ENCODE measurements at places on chromosomes 1 and 21. TPM values are rescaled to one million over a fixed set of nuclear protein-coding genes. Genes with fewer than 3 reads are reported as not detected.

The RNF186 gene
- 43.0 TPM for total RNA-seq

The SLC45A3 gene
- 29.6 TPM for total RNA-seq

The DMRTB1 gene
- not detected for total RNA-seq

The OTUD3 gene
- total RNA-seq: 15.6 TPM

The AMIGO1 gene
- 2.5 TPM for total RNA-seq

DNA sequence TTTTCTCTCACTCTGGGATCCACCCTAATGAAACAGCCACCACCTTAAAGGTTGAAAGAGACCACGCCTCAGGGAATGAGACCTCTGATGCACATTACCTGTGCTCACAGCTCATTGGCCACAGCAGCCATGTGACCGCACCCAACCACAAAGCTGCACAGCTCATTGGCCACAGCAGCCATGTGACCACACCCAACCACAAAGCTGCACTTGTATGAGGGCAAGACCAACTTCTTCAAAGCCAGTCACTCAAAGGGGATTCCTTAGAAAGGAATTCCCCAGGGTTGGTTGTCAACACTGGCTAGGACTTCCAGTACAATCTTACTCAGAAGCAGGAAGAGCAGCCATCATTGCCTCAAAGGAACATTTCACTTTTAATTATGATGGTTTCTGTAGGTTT is 43.6 kb upstream of the PDE9A start:
- no peaks in the 10 kb centered on the region for H3K27me3 ChIP-seq
- H3K27ac ChIP-seq: no peak overlapping the region
- H3K4me1 ChIP-seq: no peaks in the 10 kb centered on the region
- DNase-seq: no peak
- no peaks in the 10 kb centered on the region for H3K36me3 ChIP-seq
- no peak overlapping the region for H3K4me3 ChIP-seq

DNA sequence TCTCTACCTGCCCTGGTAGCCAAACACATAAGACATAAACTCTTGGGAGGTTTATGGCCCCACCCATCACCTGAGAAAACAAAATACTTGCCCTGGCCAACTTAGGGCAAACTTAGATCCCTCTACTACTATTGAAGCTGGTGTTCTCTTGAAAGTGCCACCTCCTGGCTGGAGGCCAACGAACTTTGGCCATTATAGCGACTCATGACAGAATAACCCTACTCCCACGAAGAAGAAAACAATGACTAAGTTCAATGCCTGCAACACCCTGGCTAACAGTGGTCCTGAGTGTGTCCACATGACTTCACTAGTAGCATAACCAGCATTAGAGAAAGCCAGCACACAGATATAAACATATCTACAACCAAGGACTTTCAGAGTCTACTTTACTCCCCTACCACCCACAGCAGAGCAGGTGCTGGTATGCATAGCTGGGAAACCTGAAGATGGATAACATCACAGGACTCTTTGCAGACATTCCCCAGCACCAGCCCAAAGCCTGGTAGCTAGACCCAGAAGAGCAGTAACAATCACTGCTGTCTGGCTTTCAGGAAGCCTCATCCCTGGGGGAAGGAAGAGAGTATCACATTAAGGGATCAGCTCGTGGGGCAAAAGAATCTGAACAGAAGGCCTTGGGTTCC is 81.0 kb downstream of the SLC30A10 start:
- H3K4me3 ChIP-seq: no peak overlapping the region
- H3K27me3 ChIP-seq: peaks cover 6% of the 10 kb centered on the region
- no peaks in the 10 kb centered on the region for H3K4me1 ChIP-seq

- no peak overlapping the region for H3K4me3 ChIP-seq
- no peaks in the 10 kb centered on the region for H3K4me1 ChIP-seq
These were observed 32.5 kb downstream of the PADI2 start for GRCh38 chr1:17086751-17087150.

DNA sequence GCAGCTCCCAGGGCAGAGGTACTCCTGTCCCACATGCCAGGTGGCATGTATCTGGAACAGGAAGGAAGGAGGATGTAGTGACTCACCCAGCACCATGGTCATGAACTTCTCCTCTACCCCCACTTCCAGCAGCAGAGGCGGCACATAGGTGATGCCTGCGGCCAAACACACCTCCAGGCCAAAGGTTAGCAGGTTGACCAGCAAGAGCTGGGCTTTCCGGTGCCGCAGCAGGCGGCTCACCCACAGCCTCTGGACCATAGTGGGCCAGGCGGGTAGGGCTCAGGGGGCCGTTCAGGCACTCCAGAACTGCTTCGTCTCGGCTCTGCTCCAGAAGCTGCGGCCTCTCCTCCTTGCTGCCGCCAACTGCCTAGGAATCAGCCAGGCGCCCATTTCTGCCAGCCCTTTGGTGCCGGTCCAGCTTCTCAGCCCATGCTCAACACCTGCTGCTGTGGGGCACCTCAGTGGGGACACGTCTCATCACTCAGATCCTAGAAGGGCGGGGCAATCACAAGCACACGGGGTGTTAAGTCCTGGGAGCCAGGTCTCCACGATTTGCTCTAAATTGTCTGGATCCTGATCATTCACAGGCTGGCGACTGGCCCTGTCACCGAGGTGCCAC is 15.8 kb downstream of the SLC45A3 start:
- peaks cover 37% of the 10 kb centered on the region for H3K4me1 ChIP-seq
- H3K27me3 ChIP-seq: no peaks in the 10 kb centered on the region

- no peaks in the 10 kb centered on the region for H3K36me3 ChIP-seq
- no peak overlapping the region for H3K27ac ChIP-seq
- no peak for DNase-seq
- H3K4me1 ChIP-seq: no peaks in the 10 kb centered on the region
These were observed 243.2 kb upstream of the USP25 start for GRCh38 chr21:15486460-15487195.

GRCh38 chr1:117001254-117001927 is at the start of gene CD101:
Gene CD101, plus strand, starts transcription at chr1:117001760. Its CDS starts 58 bp downstream, at chr1:117001818.
- no peaks in the 10 kb centered on the region for H3K36me3 ChIP-seq
- no peaks in the 10 kb centered on the region for H3K4me1 ChIP-seq
- H3K27me3 ChIP-seq: no peaks in the 10 kb centered on the region
- peak within 1 kb of the TSS; percentile 19 for H3K27ac ChIP-seq
- DNase-seq: no peak
- H3K4me3 ChIP-seq: no peak within 1 kb of the TSS

DNA sequence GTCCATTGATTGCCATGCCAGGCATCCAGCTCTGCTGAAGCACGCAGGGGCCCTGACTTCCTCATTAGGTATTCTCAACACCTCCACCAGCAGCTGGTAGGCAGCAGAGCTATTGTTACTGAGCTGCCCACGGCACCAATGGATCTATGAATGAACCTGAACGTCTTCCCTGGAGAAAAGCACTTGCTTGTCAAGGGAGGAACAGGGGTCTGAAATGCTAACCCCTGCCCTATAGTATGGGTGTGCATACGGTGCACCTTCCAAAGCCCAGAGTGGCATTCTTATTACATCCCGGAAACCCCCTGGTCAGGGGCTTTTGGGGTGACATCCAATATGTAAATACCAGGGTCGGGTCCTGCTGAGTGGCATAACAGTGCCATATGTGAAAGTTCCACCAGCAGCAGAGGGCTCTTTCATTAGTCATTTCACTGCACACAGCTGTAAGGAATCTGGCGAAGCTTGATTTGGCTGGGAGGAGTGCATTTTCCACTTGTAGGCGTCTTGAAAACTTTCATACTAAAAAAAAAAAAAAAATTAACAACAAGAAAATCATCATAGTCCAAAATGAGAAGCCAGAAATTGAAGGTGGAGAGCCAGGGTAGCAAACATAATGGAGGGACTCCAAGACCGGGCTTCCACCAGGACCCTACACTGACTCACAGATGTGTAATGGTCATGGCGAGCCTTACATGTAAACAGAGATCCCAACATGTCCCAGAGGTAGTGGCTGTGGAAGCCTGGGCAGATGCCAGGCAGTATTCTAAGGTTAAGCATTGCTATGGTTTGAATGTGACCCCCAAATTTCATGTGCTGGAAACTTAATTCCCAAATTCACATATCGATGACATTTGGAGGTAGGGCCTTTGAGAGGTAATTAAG is 58.8 kb upstream of the PRDX6 start:
- no peak for DNase-seq
- H3K27me3 ChIP-seq: no peaks in the 10 kb centered on the region
- H3K27ac ChIP-seq: no peak overlapping the region
- H3K4me1 ChIP-seq: no peaks in the 10 kb centered on the region
- H3K4me3 ChIP-seq: no peak overlapping the region

GRCh38 chr1:151193856-151194255 is 3.9 kb upstream of the VPS72 start:
- H3K27me3 ChIP-seq: no peaks in the 10 kb centered on the region
- peaks cover 2% of the 10 kb centered on the region for H3K4me1 ChIP-seq
- H3K36me3 ChIP-seq: no peaks in the 10 kb centered on the region
- H3K27ac ChIP-seq: no peak overlapping the region
- H3K4me3 ChIP-seq: no peak overlapping the region
- DNase-seq: no peak

- DNase-seq: peak; percentile 81
- H3K27ac ChIP-seq: peak overlapping the region; percentile 47
- no peak overlapping the region for H3K4me3 ChIP-seq
- H3K36me3 ChIP-seq: no peaks in the 10 kb centered on the region
These were observed 44.9 kb downstream of the EVA1C start for GRCh38 chr21:32457360-32457840.
